ENCODE measurements at places on chromosomes 11 and 22.

- no peak for DNase-seq
These were observed 734 bp downstream of the SNU13 start for GRCh38 chr22:41687901-41688364.

GRCh38 chr11:67355023-67355793 lies 1.9 kb upstream of the POLD4 start:
- no peak for DNase-seq

GRCh38 chr11:94504689-94505293 lies 7.5 kb upstream of the C11orf97 start:
- no peak for DNase-seq

GRCh38 chr22:35966314-35967045 lies 62.1 kb downstream of the RBFOX2 start:
- DNase-seq, result no peak

DNA sequence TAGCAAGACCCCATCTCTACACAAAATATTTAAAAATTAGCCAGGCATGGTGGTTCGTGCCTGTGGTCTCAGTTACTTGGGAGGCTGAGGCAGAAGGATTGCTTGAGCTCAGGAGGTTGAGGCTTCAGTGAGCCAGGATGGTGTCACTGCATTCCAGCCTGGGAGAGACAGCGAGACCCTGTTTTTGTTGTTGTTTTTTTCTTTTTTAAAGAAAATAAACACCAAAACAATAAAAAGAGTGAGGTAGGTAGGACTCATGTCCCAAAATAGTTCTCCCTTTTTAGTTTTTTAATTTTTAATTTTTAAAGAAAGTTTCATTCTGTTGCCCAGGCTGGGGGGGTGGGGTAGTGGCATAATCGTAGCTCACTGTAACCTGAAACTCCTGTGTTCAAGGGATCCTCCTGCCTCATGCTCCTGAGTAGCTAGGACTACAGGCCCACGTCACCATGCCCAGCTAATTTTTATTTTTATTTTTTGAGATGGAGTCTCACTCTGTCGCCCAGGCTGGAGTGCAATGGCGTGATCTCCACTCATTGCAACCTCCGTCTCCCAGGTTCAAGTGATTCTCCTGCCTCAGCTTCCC lies 25.5 kb upstream of the MALAT1 start:
- no peak for DNase-seq

All from stimulated activated CD8-positive, alpha-beta memory T cell treated with anti-CD3 and anti-CD28 coated beads, Interleukin-7, amount 100 ng/mL, for 48 hours (primary cell).